ENCODE measurements at places on chromosomes 7 and 10. TPM values are rescaled to one million over a fixed set of nuclear protein-coding genes. Genes with fewer than 3 reads are reported as not detected.

METTL2B gene
- 25.1 TPM for polyA plus RNA-seq

PCLO gene
- polyA plus RNA-seq = not detected

NOC3L gene
- polyA plus RNA-seq = 6.2 TPM

ZCWPW1 gene
- 5.0 TPM for polyA plus RNA-seq

C10orf143 gene
- polyA plus RNA-seq = 18.7 TPM

BPGM gene
- polyA plus RNA-seq = 22.1 TPM

HOXA11 gene
- not detected for polyA plus RNA-seq

MUC12 gene
- polyA plus RNA-seq = 0.45 TPM

DNA sequence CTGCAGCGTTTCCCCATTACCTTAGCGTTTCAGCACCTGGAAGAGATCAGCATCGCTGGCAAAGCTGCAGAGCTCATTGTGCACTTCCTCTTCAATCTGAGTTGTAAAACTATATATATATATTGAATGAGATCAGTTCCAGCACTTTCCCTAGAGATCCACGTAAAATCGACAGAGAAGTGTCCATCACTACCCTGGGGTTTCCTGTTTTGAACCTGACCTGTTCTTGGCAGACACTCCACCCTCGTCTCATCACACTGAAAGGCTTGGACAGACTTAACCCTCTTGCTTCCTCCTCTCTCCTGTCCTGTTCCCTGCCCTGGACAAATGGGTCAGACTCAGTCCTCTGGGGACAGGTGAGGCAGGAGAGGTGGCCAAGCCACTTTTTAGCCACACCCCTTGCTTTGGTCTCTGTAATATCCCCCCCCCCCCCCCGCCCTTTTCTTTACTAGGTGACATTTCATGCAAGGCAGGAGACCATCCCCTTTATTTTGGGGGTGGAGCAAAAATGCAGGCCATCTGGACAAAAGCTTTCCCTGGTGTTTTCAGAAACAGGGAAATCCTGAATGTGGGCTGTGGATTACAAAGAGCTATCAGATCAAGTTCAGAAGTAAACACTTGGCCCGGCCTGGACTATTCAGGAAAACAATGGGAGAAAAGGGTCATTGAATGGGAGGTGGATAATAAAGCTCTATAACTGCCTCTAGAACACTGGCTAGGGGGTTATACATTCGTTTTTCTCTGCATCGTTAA lies 83.7 kb upstream of the KDM7A start:
- DNase-seq = no peak

DNA sequence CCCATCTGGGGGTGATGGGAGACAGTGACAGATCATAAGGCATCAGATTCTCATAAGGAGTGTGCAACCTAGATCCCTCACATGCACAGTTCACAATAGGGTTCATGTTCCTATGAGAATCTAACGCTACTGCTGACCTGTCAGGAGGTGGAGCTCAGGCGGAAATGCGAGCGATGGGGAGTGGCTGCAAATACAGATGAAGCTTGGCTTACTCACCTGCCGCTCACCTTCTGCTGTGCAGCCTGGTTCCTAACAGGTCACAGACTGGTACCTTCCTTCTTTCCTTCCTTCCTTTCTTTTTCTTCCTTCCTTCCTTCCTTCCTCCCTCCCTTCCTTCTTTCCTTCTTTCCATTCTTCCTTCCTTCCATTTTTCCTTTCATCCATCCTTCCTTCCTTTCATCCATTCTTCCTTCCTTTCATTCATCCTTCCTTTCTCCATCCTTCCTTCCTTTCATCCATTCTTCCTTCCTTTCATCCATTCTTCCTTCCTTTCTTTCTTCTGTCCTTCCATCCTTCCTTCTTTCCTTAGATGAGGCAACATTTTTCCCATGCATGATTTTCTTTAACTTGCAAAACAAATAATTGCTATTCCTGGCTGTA lies 370.0 kb upstream of the AUTS2 start:
- no peak for DNase-seq

DNA sequence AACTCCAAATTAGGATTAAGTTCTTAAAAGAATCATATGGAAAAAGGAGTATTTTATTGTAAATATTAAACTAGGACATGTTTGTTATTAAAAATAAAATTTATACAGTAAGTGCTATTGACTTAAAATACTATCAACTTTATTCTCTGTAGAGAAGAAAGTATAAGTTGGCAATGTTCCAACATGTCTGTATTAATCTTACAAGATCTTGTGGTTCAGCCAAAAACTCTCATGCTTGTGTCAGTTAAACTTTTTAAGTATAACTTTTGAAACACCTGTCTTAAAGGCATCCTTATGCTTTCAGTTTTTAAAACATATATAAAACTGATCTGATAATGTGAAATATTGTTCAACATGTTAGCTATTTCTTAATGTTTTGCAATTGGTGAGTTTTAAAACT lies 160.7 kb downstream of the ZEB1 start:
- DNase-seq = peak; percentile 18

- DNase-seq = no peak
These were observed 103.9 kb upstream of the RET start for GRCh38 chr10:42972946-42973345.

GRCh38 chr7:151308791-151309190 lies 32.8 kb upstream of the NUB1 start:
- DNase-seq = no peak

- no peak for DNase-seq
These were observed 23.9 kb downstream of the AQP1 start for GRCh38 chr7:30935569-30935877.

GRCh38 chr7:37445064-37445723 lies 3.5 kb downstream of the ELMO1 start:
- no peak for DNase-seq

- DNase-seq = no peak
These were observed 48.1 kb downstream of the CDC123 start for GRCh38 chr10:12243864-12244620.

- DNase-seq = no peak
These were observed 417.7 kb downstream of the ZWINT start for GRCh38 chr10:55943403-55943802.

DNA sequence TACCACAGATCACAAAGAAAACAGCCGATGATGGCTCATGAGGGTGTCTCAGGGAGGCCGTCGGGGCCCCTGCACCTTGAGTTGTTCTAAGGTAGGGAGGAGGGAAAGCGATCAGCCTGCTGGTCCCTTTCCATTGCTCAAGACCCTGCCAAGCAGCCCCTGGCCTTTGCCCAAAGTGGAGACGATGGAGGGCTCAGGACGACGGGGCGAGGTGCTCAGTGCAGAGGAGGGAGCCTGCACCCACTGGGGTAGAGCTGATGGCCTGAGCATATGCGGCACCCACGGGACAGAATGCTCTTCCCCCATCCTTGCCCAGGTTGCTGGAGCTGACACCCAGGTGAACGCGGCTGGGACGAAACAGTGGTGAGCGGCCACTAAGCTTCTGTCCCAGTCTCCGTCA lies 58.3 kb upstream of the FAM20C start:
- no peak for DNase-seq

- no peak for DNase-seq
These were observed 82.7 kb upstream of the GPR22 start for GRCh38 chr7:107387128-107387527.

- DNase-seq = no peak
These were observed 101.9 kb upstream of the PIP4K2A start for GRCh38 chr10:22816298-22816653.

GRCh38 chr10:98417973-98418664 lies 3.1 kb upstream of the PYROXD2 start:
- DNase-seq = no peak

- no peak for DNase-seq
These were observed 291.6 kb upstream of the KIAA1217 start for GRCh38 chr10:23917251-23917840.

DNA sequence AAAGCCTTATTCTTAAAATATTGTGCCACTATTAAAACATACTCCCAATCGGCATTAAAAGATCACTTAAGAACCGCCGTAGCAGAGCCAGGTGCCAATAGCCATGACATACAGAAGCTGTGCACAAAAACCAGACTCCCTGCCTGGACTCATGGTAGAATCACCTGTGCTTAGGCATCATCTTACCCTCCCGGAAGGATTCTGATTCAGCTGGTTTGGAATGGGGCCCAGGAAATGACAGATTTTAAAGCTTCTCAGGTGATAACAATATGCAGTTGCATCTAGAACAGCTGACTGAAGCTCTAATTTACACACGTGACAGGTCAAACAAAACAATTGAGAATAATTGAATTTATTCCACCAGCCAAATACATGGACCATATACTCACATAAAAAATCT lies 10.7 kb downstream of the A1CF start:
- no peak for DNase-seq

- DNase-seq = no peak
These were observed 309.0 kb downstream of the BICC1 start for GRCh38 chr10:58821752-58822056.

- no peak for DNase-seq
These were observed 46.5 kb upstream of the PTN start for GRCh38 chr7:137390076-137390475.

DNA sequence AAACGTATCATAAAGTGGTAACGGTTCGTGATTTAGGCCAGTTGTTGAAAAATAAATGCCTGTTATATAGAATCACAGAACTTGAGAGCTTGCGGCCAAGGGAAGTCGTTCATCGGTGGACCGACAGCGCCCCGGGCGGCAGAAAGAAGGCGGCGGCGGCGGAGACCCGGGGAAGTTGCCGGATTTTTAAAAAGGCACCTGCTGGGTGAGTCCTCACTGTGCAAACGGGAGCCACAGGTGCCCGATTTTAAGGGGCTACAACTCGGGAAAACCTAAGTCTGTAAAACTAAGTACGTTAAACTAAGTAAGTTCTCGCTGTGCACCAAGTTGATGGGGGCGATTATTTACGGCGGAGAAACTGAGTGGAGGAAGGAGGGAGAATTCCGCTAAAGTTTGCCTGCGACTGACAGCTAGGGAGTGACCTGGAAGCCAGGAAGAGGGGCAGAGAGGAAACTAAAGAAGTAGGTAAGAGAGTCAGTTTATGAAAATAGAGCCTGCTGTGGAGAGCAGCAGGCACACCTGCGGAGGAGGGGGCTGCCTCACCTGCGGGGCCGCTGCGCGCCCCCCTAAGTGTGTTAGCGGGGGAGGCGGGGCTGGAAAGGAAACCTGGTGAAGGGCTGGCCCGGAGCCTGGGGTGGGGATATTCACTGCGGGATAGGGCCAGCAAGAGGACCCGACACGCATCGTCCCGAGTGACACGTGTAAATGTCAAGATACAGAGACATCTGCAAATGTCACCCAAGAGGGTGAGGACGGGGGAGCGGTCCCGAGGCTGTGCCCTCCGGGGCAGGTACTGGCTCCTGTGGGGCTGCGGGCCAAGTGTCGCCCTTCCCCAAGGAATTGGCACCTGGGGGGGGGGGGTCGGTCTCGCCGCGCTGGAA lies 996 bp downstream of the ADAM12 start:
- no peak for DNase-seq

DNA sequence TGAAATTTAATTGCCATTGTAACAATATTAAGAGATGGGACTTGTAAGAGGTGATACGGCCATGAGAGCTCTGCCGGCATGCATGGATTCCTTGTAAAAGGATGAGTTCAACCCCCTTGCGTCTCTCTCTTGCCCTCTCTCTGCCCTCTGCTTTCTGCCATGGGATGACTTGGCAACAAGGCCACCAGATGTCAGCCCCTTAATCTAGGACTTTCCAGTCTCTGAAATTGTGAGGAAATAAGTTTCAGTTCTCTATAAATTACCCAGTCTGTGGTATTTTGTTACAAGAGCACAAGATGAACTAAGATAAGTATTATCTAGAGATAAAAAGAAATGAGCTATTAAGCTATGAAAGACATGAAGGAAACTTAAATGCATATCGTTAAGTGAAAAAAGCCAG lies 145.7 kb upstream of the AHR start:
- DNase-seq = no peak

All from CD4-positive, alpha-beta memory T cell (primary cell).